ENCODE measurements at places on chromosomes 13 and 19.

- DNase-seq: no peak
Measured at GRCh38 chr19:31349160-31349881, at the start of gene TSHZ3. Gene TSHZ3 (minus strand): TSS chr19:31349436. CDS start chr19:31349219, 217 bp downstream.

- no peak for DNase-seq
Measured at GRCh38 chr19:56663931-56664500, 7.5 kb downstream of the ZNF835 start.

DNA sequence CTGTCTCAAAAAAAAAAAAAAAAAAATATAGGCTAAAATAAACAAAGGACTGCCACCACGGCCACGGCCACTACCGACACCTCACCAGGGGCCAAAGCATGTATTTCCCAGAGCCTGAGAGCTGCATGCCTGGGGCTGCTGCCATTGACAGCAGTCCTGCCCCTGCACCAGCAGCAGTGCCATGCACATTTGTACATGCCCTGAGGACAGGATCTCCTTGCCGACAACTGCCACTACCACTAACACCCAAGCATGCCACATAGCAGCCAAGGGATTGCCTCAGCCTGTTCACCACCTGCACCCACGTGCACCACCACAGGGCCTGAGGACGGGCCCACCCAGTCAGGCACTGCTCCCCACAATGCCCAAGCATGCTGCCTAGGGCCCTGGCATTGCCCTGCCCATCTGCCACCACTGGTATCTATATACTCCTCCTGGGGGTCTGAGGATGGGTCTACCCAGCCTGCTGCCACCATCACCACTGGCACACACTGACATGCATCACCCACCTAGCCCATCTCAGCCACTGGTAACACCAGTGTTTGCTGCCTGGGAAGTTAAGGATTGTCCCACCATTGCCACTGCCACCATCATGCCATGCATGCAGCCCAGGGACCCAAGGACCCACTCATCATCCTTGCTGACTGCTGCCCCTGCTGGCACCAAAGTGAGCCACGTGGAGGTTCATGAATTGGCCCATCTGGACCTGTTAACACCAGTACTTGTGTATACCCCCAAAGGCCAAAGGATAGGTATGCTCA is 10.6 kb upstream of the NUP62 start:
- no peak for DNase-seq

DNA sequence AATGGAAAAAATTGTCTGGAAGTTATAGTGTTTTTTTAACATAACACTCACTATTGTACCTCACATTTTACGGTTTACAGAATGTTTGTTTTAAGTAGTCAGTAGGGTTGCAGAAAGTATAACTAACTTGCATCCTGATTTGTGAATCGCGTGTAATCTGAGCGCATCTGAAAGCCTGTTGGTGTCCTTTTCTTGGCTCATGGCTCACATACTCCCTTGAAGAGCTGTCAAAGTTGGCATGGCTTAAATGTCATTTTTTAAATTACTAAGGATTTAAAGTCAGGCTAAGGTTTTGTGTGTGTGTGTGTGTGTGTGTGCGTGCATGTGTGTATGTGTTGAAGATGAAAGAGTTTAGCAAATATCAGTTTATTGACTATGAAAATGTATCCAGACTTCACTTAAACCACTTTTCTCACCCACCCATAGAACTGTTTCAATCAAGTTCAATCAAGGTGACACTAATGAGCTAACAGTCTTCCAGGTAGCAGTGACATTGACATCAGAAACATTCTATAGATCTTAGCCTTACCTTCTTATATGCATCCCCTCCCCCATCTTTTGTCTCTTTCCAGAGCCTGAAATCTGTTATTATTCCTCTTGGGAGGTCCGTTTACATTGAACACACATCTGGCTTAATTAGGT is 480.4 kb upstream of the SGCG start:
- no peak for DNase-seq

GRCh38 chr13:40665126-40666044 is 1.1 kb downstream of the FOXO1 start:
- DNase-seq: no peak

DNA sequence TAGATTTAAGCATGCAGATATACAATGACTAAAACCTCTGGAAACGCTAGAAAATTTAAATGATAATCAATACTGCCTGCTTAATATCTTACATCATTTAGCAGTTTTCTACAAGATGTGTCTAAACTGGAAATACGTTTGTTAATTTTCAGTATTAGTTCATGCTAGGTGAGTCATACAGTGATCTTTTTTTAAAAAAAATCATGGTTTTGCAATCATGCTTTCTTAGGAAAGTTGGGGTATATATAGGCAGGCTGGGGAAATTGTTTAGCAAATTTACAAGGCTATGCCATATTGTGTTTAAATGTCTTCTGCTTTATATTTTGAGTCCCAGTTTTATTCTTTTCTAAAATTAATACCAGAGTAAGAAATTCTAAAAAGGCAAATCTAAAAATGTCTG is 245.4 kb upstream of the SPRY2 start:
- no peak for DNase-seq

DNA sequence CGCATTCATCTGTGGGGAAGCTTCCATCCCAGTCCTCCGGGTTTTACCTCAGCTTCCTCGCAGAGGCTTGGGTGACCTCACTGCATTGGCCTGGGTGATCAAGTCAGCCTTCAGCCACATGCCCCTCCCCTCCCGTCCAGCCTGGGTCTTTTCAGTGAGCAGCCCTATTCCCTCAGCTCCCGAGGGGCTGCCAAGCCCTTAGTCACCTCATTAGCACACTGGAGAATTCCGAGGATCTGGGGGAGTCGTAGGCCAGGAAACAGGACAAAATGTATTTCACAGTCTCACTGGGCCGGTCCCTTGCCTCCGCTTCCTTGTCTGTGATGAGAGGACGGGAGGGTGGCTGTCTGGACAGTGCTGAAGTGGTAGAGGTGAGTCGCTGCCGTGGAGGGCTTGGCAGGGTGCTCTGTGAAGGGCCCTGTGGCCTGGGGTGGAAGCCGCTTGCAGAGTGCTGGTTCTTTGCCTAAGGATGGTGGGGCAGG is 19.9 kb downstream of the KDM4B start:
- DNase-seq: no peak

DNA sequence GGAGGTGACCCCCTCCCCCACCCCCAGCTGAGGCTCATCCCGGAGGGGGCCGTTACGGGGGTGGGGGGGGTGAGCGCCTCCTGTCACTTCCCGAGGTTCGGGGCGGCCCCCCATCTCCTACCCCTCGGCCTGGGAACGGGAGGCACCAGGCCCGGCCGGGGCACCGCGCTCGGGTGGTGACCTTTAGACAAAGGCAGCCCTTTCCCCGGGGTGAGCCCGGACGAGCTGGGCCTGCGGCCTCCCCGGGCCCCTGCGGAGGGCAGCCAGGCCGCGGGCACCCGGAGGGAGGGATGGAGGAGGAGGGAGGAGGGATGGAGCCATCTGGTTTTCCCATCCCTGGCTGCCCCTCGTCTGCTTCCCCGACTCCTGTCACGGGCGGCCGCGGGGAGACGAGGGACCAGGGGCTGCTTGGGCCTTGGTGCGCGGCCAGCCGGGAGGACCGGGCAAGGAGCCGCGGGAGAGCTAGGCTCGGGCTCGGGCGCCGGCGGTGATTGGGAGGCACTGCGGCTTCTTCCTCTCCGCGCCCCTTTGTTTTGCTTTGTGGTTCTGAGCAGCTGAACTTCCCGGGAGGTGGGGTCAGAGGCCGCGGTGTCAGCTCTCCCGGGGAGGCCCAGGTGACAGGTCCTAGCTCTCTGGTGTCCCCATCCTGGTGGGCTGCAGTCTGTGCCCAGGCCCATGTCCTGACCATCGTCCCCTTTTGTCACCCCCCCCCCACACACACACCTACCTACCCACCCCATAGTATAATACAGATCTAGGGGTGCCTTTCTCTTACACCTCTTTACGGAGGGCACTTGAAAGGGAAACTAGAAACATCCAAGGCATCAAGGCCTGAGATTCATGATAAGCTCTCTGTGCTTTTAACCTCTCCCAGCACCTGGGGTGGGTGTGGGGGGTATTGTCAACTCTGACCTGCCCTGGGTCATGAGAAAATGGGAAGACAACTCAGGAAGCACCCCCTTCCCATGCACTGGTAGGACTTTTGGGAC is 1.3 kb downstream of the BICRA start:
- DNase-seq: no peak

- no peak for DNase-seq
Measured at GRCh38 chr13:31334547-31334946, 134.8 kb downstream of the B3GLCT start.

DNA sequence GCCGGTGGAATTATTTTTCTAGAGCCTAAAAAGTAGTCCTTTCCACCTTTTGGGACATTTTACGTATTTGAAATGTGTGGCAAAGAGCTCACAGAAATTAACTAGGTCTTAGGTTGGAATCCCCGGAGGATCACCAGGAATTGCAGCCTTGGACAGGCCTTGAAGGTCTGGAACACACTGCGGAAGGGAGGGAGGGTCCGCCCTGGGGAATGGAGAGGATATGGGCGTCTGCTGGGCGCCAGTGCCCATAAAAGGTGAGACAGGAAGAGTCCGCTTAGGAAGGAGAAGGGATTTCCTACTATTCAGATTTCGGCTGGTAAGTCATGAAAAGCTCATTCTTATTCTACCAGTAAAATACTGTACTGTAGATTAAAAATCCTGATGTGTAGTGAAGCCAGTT is 111.9 kb downstream of the COL4A2 start:
- no peak for DNase-seq

DNA sequence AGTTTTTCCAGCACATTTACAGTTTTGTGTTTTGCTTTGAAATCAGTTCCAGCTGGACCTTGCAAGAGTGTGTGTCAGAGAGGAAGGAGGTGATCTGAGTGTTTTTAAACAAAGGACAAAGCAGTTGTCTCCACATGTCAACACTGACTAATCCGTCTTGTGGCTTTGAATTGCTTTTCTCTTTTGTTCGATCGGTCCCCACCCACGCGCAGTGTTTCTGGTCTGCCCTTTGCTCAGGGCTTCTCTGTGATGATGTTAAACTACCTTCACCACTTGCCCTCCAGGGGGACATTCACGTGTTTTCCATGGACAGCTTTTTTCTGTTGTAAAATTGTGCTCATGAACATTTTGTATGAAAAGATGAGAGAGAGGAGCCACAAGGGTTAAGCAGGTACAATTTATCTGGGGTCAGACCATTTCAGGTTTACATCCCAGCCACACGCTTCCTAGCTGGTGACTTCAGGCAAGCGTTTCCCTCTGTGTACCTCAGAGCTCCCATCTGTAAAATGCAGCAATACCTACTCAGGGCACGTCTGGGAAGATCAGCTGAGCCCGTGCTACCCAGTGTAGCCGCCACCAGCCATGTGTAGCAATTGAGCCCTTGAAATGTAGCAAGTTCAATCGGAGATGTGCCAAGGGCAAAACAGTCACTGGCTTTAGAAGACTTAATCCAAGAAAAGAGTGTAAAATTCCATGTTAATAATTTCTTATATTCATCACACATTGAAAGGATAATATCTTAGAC is 13.5 kb upstream of the PLA2G4C start:
- no peak for DNase-seq

- DNase-seq: no peak
Measured at GRCh38 chr13:102825400-102825799, 20.4 kb upstream of the ERCC5 start.

GRCh38 chr13:20146381-20146780 is 14.5 kb downstream of the GJA3 start:
- DNase-seq: no peak

GRCh38 chr13:27279506-27279905 is 8.9 kb downstream of the RASL11A start:
- no peak for DNase-seq

- DNase-seq: no peak
Measured at GRCh38 chr19:33194886-33195644, 935 bp downstream of the LRP3 start.

DNA sequence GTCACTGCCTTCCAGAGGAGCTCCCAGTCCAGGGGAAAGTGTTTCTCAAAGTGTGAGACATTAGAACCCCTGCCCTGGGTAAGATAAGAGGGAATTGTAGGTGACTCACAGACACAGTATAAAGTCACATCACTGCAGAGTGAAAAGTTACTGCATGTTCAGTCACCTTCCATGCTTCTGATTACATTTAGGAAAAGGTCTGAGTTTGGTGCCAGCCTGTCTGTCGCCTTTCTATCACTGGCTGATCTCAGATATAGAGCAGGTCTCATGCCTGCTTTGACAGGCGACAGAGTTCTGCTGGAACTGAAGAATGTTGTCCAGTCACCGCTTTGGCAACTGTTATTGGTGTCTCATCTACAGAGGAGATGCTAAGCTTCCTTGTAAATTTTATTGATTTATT is 1078.6 kb downstream of the UQCRFS1 start:
- no peak for DNase-seq

GRCh38 chr13:111281751-111282311 is 38.6 kb upstream of the TEX29 start:
- no peak for DNase-seq

- DNase-seq: no peak
Measured at GRCh38 chr13:28429685-28430290, 65.1 kb downstream of the FLT1 start.

GRCh38 chr13:112270951-112271350 is 105.2 kb upstream of the SPACA7 start:
- DNase-seq: no peak

DNA sequence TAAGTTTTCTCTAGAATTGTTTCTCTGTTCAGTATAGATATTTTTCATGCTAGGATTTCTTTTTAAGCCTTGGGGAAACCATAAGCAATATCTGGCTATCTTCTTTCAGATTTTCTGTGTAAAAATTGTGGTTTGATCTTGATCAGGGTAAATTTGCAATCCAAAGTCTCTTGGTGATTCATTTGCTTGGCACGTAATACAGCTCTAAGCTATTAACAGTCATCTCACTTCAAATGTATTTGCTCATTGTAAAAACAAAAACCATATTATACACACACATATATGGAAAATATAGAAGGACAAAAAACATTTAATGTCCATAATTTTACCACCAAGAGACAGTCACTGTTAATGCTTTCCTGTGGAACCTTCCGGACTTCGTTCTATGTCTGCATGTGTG is 191.0 kb downstream of the SHISA2 start:
- no peak for DNase-seq

DNA sequence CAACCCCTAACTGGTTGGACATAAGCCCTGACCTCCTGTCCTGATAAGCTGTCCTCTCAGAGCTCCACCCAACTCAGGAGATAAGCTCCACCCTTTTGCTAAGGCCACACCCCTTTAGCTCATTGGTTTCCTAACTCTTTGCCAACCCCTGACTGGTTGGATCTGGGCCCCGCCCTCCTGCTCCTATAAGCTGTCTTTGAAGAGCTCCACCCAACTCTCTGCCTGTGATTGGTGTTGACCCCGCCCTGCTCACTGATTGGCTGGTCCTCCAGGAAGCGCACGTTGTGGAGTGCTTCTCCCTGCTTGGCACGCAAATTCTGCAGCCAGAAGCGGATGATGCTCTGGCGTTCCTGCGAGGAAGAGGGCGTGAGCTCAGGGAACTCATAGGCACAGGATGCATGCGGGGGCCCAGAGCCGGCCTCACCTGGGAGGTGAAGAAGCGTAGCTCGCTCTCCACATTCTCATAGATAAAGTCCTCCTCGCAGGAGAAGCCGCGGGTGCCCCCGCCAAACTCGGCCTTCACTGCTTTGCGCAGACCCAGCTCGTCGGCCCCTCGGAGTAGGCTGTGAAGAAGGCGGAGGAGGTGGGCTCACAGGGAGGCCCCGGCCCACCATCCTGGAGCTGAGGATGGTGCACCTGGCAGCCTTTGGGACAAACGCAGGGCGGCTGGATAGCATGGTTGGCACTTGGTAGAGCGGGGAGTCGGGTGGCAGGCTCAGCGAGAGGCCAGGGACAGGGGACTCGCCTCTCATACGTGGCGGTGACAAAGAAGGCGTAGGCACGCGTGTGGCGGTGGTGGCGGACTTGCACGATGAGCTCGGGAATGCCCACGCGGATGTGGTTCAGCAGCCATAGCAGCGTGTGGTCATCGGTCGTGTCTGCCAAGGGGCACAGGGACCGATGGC is 1.7 kb downstream of the ANO8 start:
- DNase-seq: no peak

All from NCI-H187 (cell line).